Neuronal stem cell (in vitro differentiated cells): ENCODE measurements at places on chromosomes 6 and 20.

DNA sequence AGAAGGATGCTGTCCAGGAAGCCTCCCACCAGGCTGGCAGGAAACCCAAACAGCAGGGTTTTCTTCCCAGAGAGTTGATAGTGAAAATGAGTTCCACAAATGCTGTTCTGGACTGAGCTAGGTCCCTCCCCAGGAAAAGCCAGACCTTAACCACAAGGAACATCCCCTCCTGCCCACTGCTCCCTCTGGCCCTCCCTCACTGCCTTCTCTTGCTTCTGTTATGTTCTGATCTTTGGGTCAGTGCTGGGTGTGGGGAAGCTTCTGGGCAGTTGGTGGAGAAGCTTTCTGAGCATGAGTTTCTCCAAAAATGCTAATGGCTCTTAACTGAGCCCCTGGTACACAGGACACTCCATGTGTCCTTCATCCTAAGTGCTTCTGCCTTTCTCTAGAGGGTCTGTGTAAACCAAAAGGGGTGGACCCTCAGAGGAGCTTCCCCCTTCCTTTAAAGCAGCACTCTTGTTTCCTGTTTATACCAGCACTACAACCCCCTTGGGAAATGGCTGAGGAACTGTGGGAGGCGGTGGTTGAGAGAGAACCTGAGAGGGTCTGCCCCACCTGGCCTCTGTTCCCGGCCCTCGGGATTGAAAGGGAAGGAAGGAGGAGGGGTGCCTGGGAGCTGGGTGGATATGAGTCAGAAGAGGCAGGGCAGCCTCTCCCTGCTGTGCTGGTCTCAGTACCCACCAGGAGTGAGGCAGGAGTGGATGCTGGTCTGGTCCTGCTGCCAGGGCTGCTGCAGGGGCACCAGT is 42.0 kb downstream of the CDS2 start:
- no peak for DNase-seq

- DNase-seq, result no peak
Measured at GRCh38 chr6:32432050-32432450, 7.6 kb upstream of the HLA-DRA start.

DNA sequence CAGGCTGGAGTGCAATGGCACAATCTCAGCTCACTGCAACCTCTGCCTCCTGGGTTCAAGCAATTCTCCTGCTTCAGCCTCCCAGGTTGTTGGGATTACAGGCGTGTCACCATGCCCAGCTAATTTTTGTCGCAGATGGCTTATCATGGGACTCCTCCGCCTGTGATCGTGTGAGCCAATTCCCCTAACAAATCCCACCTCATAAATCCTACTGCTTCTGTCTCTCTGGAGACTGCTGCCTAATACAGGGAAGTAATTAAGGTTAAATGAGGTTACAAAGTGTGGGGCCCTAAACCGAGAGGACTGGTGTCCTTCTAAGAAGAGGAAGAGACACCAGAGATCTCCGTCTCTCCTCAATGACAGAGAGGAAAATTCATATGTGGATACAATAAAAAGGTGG is 52.0 kb downstream of the TRPC4AP start:
- DNase-seq, result no peak

GRCh38 chr20:59017493-59018231 is 1.6 kb upstream of the TUBB1 start:
- no peak for DNase-seq

GRCh38 chr6:140499607-140500006 is 1125.2 kb upstream of the CITED2 start:
- no peak for DNase-seq

DNA sequence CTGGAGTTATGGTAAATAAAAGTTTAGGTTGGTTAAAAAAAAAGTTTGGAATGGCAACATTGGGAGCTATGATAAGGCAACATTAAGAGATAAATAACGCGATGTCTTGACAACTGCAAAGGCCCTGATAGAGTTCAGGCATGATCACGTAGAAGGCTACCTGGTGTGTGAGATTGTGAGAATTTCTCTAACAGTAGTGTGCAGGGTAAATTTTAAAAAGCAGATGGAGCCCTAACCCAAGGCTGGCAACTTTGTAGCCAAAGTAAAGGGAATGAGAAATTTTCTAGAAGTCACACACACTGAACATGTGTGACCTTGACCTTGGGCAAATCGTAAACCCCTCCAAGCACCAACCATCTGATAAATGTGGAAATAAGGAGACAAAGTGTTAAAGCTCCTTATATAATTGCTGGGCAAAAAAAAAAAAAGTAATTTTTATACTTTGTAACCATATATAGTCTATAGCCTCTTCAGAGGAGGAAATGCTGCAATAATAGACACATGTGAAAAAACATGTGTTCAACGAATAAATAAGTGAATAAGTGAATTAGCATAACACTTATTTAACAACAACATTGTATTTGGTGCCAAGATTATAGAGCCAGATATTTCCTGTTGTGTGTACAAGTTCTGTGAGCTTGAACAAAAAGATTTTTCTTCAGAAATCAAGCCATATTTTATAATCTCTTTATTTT is 18.2 kb downstream of the KCNQ5 start:
- no peak for DNase-seq

GRCh38 chr6:21588481-21589351 is 4.8 kb upstream of the SOX4 start:
- DNase-seq, result peak; percentile 70

DNA sequence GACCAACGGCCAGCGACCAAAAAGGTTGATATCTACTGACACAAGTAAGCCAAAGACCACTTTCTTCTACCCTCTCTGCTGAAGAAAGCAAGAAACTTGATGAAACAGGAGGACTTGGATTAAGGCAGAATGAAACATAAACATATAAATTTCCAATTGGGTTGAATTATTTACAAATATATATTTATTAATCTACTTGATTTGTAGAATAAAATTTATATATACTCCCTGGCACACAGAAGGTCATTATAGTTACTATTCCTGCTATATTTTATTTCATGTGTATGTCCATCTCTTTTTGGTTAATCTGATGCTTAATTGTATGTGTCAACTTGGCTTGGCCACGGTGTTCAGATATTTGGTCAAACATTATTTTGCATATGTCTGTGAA is 4.2 kb upstream of the ADGRG6 start:
- DNase-seq, result no peak

DNA sequence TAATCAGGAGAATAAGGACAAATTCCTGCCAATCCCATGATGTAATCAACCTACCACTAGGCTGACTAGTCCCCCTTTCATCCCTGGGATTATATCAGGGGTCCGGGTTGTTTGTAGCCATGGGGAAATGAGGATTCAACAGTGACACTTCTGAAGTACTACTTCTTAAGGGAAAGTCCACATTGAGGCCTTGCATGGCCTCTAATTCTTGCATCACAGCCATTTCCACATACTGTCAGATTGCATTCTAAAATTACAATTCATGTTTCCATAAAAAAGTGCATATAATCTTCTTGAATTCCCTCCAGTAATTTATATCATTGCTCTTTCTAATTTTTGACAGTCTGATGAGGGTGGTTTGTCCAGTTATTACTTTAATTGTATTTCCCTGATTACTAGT is 184.2 kb downstream of the PHF3 start:
- DNase-seq, result no peak
